ENCODE measurements at places on chromosomes 2 and 18.

DNA sequence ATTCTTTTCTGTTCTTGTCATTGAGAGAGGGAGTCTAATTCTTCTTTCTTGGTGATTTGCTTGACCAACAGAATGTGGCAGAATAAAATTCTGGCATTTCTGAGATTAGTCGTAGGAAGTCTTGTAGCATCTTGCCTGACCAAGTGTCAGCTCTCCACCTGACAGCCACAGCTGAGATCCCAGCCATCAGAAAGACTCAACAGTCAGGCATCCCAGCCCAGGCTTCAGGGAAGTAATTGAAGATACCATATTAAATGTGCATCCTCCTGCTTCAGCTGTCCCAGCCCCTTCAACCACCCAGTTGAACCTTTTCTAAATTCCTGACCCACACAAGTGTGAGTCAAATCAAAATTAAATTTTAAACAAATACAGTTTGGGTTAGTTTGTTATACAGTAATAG, 208.3 kb downstream of the PIK3C3 start:
- DNase-seq = no peak

DNA sequence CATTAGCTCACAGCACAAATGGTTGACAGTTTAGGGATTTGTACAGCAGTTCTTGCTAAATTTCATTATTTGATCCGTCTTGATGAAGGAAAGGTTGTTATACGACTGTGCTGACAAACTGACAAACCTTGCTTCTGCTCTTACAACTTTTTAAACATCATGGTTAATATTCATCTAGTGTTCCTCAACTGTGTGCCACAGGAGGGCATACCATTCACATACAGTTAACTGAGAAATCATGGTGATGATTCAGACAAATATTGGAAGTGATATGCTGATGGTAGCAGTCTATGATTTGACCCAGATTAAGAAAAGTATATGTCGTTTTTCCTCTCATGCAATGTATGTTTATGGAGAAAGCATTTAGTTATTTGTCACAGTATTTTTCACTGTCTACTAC, 129.8 kb upstream of the FSIP2 start:
- DNase-seq = peak; percentile 42

DNA sequence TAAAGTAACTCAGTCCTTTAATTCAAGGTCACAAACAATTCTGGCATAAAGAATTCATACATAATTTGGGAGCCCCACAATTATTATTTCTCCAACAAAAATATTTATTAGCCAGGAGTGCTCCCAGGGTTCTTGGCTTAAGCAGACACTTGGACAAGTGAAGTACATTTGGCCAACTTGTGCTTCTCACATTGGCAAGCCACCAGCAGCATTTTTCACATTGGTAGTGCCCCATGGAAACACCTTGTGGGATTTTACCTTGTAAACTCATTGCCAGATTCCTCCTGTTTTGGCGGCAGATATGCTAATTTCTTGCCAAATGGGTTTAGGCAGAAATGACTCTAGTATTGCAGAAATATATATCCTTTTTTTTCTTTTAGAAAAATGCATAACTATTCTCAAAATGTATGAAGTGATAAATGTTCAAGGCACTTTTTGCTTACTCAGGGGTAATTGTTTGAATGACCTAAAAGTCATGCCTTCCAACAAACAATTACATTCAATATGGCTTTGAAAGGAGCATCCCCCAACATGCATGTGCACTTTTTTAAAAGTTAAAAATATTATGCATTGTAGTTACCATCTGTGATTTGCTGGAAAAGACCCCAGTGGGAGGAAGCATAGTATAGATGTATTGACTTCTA, 113.5 kb downstream of the CSRNP3 start:
- no peak for DNase-seq

DNA sequence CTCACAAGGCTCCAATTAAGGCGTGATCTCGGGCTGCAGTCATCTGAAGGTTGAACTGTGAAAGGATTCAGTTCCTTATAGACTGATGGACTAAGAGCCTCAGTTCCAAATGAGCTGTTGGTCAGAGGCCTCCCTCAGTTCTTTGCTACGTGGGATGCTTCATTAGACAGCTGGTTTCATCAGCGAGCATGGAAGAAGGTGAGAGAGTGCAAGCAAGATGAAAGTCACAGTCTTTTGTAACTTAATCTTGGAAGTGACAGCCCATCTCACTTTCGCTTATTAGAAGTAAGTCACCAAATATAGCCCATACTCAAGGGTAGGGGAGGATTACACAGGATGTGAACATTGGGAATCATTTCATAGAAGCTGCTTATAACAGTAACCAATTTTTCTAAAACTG, 26.8 kb downstream of the PPP1CB start:
- no peak for DNase-seq

GRCh38 chr2:15378148-15378908, 182.8 kb downstream of the NBAS start:
- DNase-seq = no peak

GRCh38 chr18:24631243-24632025, 171.0 kb downstream of the HRH4 start:
- DNase-seq = no peak

DNA sequence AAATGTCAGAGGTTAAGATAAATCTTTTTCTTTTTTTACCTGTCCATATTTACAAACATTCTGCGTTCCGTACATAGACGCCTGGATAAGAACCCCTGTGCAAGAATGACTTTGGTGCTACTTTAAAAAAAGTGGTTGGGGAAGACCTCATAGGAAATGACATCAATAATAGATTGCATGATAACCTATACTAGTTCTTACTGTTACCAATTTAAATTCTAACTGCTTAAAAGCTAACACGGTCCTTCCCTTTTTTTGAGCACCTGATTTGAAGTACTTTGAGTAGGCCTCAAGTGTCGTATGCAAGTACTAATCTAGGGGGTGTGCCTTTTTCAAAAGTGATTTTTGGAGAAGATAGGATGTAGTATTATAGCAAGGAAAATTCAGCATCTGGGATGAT, 2.1 kb downstream of the SLC39A10 start:
- no peak for DNase-seq

DNA sequence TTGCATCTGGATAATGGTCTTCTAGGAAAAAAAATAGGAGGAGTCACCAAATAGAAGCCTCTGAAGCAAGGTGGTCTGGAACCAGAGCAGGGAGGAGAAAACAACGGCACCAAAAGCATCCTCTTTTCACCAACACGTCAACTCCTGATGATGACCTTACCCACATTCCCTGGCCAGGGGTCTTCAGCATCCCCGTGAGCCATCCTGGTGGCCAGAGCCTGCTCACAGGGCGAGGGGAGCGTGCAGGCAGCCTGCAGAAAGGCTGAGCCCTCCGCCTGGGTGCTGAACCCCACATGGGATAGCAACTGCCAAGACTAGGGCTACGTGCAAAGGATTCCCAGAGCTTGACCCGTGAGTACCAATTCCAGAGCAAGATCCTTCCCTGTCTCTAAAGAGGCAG, 191.0 kb downstream of the NDUFA10 start:
- no peak for DNase-seq

DNA sequence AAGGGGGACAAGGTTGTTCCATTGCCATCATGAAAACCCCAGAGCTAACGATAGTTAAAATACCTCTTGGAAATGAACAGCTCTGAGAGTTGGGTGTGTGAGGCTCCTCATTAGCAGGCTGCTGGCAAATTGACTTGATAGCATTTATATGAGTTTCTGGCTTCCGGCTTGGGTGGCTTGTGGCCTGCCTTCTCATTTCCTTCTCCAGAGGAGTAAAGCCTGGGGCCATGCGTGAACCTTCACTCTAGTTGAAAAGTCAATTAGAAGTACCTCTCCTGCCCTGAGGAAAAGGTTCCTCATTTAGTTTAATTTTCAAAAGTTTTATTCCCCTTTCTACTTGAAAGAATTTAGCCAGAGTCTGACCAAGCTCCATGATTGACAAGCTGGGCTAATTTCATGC, 67.1 kb downstream of the MGAT5 start:
- no peak for DNase-seq

DNA sequence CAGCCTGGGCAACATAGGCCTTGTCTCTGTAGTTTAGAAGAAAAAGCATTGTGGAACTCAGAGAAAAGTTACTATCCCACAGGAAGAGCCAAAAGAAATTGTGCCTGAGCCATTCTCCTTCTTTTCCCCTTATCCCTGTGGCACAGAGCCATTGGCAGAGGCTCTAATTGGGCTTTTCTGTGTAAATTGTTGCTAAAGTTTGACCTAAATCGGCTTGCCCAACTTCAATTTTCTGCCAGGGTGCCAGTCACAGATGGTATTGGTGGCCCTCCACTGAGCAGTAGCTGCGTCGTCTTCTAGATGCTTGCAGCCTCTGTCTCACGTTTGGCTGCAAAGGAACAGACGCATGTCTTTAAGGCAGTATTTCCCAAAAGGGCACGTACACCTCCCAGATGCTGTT, 30.3 kb downstream of the ZNF532 start:
- DNase-seq = peak; percentile 64

Measured in Ammon's horn (tissue), 1 donor.